ENCODE measurements at places on chromosomes 3 and 15.

GRCh38 chr3:77506384-77506783, 466.5 kb downstream of the ROBO2 start:
- no peak for DNase-seq

- DNase-seq = no peak
These were observed 16.8 kb downstream of the IL17RB start for GRCh38 chr3:53863145-53863544.

- DNase-seq = no peak
These were observed 303.4 kb upstream of the DNAJC19 start for GRCh38 chr3:181292984-181293383.

- no peak for DNase-seq
These were observed 239.2 kb upstream of the ATP10A start for GRCh38 chr15:26102365-26102764.

- DNase-seq = peak; percentile 2
These were observed 45.7 kb downstream of the WDR76 start for GRCh38 chr15:43872416-43873020.

DNA sequence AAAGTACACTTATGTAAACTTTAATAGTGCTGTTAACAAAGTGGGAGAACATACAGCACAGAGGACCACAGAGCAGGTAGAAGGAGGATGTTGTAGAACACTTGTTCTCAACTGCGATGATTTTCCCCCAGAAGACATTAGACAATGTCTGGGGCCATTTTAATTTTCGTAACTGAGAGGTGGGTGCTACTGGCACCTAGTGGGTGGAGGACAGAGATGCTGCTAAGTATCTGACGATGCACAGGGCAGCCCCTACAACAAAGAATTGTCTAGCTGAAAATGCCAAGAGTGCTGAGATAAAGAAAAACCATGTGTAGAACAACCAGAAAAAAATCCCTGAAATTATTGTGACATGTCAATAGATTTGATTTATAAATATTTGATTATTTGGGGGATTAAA, 5.0 kb upstream of the KBTBD8 start:
- DNase-seq = no peak

GRCh38 chr3:59426821-59427565, 377.2 kb upstream of the CFAP20DC start:
- no peak for DNase-seq

DNA sequence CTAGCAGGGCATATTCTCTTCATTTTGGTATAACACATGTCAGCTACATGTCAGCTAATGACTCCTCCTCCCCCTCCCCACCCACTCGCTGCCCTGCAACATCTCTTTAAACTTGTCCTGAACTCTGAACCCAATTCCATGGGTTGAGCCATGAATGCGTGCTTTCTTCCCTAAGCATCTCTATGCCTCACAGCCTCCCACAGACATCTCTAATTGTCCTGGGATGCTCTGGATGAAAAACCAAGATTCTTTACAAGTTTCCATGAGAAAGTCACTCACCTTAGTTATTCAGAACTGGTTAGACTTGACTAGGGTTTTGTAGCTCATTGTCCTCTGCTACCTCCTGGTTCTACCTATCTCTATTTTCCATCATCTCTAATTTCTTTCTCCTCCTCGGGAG, 629.1 kb downstream of the TBL1XR1 start:
- DNase-seq = no peak

DNA sequence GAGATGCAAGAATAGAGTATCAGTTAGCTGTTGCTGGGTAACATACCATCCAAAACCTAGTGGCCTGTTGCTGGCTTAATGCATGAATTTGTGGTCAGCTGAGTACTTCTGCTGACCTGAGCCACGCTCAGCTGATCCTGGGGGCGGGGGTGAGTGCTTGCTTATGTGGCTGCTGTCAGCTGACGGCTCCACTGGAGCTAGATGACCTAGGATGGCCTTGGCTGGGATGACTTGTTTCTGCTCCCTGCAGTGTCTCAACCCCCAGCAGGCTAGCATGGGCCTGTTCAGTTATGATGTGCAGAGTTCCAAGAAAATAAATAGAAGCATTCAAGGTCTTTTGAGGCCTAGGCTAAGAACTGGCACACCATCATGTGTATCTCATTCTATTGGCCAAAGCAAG, 63.9 kb downstream of the FBLN2 start:
- no peak for DNase-seq

DNA sequence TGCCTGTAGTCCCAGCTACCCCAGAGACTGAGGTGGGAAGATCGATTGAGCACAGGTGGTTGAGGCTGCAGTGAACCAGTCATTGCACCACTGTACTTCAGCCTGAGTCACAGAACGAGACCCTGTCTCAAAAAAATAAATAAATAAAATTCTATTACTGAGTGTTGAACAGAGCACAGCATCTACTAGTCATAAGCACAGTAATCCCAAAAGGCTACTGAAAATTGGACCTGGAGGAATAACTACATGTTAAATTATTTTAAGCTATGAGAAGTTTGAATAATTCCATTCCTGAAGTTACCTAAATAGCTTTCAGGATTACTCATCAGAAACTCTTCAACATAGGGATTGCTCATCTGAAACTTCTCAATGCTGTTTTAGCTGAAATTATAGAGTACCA, 43.4 kb downstream of the ARMC8 start:
- DNase-seq = no peak

DNA sequence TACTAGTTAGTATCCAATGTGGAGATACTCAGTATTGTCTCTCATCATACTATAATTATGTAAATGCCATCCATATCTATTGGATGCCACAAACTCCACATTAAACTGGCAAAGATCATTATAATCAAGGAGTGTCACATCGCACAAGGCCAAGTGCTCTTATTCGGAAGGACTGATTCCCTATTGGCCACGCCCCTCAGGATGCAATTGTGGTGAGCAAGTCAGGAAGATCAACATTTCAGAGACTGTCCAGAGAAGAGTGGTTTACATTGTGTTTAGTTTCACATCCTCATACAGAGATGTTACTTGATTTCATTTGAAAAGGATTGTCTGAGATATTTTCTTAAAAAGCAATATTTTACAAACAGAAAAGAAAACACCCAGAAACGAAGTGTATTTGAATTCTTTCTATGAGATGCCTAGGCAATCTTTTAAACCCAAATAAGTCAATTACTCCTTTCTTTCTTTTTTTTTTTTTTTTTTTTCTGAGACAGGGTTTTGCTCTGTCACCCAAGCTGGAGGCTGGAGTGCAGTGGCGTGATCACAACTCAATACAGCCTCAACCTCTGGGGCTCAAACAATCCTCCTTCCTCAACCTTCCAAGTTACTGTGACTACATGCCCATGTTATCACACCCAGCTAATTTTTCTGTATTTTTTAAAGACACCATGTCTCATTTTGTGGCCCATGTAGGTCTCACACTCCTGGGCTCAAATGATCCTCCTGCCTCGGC, 369.1 kb downstream of the RBMS3 start:
- DNase-seq = no peak

DNA sequence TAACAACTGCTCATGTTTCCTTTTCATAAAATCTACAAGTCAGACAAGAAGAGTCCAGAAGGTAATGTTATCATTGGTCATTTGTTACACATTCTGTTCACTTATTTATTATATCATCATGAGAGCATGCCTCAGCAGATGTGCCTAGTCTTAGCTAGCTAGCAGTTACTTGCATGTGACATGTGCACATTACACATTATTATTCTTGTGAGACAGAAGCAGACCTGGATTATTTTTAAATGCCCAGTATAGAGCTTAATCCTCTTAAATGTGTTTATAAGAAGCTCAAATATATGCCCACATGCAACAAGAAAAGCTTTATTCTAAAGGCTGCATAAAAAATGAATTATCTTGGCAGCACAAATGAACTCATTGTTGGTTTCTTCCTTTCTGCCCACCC, 12.6 kb downstream of the YEATS2 start:
- no peak for DNase-seq

DNA sequence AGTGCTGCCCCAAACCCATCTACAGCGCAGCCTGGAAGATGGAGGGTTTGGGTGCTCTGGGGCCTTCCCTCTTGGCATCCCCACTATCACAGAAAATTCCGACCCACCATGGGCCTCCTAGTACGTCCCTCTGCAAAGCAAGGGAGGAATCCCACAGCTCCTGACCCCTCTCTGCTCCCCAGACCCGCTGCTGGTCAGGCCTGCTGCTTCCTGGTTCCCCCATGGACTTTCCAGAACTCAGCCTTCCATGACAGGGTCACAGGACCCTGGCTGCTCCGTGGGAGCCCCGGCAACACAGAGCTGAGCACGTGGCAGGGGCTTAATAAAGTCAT, 3.1 kb upstream of the LOXL1 start:
- DNase-seq = no peak

DNA sequence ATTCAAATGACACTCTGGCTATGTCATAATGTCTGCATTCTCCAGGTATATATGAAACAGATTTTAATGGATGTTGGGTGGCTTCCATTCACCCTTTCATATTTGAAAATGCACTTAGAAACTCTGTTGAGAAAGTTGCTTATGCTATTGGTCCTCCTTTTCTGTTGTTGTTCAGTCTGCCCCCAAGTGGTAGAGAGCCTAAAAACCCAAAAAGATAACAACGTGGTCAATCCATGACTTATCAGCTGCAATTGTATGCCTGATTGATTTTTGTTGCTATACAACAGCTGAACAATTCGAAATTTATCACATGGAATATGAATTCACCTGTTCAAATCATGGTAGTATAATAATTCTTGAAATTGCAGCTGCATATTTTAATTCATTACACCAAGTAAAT, 279.8 kb downstream of the ROBO2 start:
- no peak for DNase-seq

- no peak for DNase-seq
These were observed 104.7 kb downstream of the TP63 start for GRCh38 chr3:189735913-189736312.

DNA sequence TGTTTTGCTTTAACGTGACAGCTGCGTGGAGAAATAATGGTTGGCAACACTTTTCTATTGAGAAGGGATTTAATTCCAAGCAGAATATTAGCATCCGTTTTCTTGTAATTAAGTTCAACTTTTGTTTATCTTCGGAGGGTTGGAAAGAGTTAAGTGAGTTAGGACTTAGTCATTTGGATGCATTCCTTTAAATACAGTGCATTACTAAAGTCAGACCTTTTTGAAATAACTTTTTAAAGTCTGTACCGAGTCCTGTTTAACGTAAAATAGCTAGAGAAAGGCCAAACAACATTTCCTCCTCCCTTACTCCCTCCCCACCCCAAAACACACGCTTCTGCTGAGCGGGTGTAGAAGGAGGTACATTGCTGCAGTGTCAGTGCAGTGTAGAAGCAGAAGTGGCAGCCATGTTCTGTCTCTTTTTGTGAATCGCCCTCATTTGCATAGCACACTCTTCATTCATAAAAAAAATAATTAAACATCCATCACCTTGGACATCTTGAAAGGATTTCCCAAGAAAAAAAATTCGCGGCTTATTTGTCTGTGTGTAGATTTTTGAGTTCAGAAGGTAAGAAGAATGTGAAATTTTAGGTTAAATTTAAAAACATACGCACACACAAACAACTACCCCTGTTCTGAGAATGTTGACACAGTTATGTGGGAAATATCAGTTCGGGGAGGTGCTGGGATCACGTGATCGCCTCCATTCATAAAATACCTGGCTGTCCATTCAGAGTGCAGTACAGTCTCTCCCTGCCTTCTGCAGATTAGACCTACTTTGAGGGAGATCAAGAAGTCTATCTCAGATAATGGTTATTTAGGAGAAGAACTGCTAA, 1.6 kb downstream of the SPRED1 start:
- peak; percentile 19 for DNase-seq

- peak; percentile 56 for DNase-seq
These were observed 22.4 kb downstream of the B3GNT5 start for GRCh38 chr3:183275418-183275817.

- DNase-seq = no peak
These were observed 83.4 kb downstream of the NEK11 start for GRCh38 chr3:131110087-131110486.

GRCh38 chr3:45892161-45892560, 5.8 kb downstream of the CCR9 start:
- no peak for DNase-seq

- no peak for DNase-seq
These were observed 487 bp upstream of the HES1 start for GRCh38 chr3:194135516-194135805.

GRCh38 chr3:194837457-194838127, 151.9 kb downstream of the FAM43A start:
- DNase-seq = no peak

DNA sequence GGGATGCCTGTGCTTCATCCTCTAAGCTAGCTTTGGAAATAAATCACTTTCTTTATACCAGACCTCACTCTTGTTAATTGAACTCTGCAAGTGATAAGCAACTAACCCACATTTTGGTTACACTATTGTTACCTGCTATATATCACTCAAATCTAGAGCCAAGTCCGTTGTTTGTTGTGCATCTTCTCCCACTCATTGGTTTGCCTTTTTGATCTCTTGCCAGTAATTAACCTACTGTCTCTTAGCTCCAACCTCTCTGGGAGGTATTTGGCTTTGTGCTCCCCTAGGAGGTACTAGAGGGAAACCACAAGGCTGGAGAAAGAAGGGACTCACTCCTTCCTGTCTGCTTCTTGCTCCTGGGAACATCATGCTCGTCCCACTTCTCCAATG, 12.8 kb upstream of the CRBN start:
- no peak for DNase-seq

DNA sequence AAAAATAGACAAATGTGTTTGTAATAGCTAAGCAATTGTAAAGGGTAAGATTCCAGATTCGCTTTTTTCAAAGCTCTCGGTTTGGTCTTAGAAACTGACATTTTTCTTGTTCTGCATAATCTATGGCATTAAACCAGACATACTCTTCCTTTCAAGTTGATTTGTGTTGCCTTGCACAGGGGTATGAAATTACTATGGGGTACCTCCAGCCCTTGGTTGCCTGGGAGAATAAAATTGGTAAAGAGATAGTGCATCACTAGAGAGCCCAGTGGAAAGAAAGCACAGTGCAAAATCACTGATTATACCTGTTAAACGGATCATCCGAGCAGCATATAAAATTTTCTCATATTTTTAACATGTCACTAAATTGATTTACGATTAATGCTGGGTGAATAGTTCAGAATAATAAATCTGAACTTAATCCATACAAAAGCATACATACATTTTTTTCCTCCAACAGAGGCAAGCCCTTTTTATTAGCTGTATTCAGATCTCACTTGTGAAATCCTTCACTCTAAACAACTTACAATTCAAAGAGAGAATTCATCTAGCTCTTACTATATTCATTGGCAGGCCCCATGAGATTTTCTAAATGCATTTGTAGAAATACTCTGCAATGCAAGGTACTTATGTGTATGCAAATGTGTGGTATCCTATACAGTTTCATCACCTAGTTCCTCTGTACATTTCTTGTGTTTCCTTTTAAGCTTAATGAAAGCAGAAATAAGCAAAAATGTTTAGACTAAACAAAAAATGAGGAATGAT, 224.4 kb downstream of the ROBO1 start:
- DNase-seq = no peak
